ENCODE measurements at places on chromosomes 16 and 17. TPM values are rescaled to one million over a fixed set of nuclear protein-coding genes. Genes with fewer than 3 reads are reported as not detected.

Gene KRTAP4-16
- not detected for polyA plus RNA-seq

DNA sequence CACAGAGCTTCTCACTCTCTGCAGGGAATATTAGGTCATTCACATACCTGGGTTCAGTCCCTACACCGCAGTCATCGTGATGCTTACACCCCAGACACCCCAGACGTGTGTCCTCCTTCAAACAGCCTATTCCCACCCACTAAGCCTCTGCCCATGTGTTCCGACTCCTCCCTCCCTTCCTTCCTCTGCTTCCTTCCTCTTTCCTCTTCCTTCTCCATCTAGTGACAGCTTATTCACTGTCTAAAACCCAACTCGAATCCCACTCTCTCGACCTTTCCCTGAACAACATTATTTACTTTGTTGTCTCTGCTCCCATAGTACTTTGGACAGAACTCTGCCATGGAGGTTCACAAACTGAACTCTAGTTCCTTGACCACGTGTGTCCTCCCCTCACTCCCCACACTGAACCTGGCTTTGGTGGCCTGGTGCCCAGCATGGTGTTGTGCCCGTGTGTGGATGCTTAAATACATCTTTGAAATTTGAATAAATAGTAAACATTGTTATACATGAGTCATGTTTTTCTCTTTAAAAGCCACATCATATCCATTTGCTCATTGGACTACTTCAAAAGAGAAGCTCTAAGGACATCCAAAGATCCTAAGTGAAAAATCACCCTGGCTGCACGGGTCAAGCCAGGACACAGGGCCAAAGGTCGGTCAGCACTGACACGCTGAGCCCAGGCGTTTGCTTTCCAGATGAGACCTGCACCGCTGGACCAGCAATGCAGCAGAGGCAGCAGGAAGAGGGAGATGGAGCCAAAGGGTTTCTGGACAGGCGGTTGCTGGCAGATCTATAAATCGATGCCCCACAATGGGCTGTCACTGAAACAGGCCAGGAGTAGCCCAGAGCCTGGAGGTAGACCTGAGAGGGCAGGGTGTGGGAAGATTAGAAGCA is 14.1 kb upstream of the G6PC1 start:
- DNase-seq, result no peak

Gene TEKT5
- polyA plus RNA-seq, result not detected

Gene AOC3
- polyA plus RNA-seq, result 59.7 TPM

Gene TP53TG3C
- polyA plus RNA-seq, result not detected

DNA sequence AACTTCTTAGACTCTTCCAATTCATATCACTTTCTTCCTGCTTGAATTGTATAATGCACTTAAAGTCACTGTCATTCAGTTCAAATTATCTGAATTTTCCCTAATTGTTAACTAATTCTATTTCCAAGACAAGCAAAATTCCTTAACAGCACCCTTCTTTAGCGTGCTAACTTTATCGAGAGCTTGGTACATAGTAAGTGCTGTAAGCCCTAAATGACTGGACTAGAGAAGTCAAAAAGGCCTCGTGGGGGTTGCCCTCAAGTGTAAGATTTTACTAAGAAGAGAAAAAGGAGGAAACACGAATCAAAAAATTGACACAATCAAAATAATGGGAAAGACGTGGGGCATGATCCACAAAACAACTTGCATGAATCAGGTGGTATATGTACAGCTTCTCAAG is 11.3 kb downstream of the KANSL1 start:
- DNase-seq, result no peak

- no peak for DNase-seq
Measured at GRCh38 chr17:41107941-41108450, 2.8 kb downstream of the KRTAP4-9 start.

- DNase-seq, result no peak
Measured at GRCh38 chr17:36092230-36092629, 2.3 kb upstream of the CCL3 start.

DNA sequence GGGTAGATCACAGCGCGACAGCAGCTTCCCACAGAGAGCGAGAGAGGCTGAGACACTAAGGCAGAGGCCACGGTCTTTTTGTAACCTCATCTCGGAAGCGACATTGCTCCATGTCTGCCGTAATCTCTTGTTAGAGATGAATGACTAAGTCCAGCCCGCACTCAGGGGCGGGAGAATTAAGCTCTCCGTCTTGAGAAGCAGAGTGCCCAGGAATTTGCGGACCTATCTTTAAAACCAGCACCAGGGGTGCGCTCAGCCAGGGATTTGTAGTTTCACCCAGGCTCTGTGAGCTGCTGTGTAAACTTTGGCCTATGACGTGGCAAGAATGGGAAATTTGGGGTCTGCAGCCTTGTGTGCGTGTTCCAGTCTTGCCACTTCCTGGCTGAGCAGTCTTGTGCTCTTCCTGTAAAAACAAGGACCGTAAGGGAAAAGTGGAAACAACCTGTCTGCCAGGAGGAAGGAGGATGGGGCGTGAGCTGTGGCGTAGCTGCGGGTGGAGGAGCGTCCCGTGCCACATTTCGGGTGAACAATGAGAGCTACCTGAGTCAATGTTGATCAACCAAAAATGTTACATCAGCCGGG is 16.0 kb upstream of the JPH3 start:
- no peak for DNase-seq

DNA sequence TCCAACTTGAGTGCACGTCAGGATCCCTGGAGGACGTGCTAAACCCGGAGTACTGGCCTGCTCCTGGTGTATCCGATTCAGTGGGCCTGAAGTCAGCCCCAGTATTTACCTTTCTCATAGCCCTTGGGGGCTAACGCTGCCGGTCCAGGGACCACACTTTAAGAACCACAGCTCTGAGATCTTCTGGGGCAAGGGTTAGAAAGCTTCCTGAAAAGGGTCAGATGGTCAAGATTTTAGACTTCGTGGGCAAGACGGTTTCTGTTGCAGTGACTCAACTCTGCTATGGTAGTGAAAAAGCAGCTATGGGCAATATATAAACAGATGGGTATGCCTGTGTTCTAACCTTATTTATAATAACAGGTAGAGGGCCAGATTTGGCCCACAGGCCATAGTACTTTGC is 14.6 kb upstream of the USP10 start:
- DNase-seq, result no peak

- DNase-seq, result no peak
Measured at GRCh38 chr16:25868106-25868505, 176.3 kb downstream of the HS3ST4 start.

- no peak for DNase-seq
Measured at GRCh38 chr16:76385601-76386230, 108.5 kb downstream of the CNTNAP4 start.

Gene TLCD2
- polyA plus RNA-seq, result 7.2 TPM

GRCh38 chr16:50040018-50040417 is 15.0 kb downstream of the CNEP1R1 start:
- no peak for DNase-seq

DNA sequence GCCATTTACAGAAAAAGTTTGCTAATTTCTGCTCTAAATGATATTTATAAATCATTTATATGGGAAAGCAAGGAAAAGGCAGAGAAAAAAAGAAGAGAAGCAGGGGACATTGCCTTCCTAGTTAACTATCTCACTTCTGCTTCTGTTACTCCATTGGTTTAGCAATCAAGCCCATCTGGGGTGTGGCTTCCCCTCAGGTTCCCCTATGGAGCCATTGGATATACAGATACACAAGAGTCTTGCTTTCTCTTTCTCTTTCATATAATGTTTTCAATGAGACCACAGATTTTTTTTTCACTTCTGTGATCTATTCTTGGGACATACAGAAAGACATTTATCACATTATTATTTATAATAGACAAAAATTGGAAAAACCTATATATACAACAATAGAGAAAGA is 105.6 kb upstream of the TOM1L1 start:
- no peak for DNase-seq

DNA sequence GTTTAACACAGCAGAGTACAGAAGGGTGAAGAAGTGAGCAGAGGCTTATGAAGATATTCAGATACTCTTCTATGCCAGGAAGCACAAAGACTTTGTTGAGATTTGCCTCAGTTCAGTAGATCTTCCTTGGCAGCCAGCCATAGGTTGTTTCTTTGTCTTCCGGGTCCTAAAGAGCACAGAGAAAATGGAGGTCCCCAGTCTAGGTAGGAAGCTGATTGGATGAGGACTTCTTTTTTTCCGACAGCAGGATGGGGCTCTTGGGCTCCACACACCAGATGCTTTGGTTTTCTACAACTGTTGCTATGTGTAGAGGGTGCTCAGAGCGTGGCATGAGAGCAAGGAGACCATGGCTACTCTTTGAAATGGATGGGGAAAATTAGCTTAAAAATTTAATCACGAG is 8.3 kb upstream of the CDC6 start:
- no peak for DNase-seq

- DNase-seq, result no peak
Measured at GRCh38 chr16:88503374-88503770, 50.3 kb downstream of the ZFPM1 start.

GRCh38 chr16:2150418-2151187 is 2.2 kb downstream of the RAB26 start:
- DNase-seq, result no peak

DNA sequence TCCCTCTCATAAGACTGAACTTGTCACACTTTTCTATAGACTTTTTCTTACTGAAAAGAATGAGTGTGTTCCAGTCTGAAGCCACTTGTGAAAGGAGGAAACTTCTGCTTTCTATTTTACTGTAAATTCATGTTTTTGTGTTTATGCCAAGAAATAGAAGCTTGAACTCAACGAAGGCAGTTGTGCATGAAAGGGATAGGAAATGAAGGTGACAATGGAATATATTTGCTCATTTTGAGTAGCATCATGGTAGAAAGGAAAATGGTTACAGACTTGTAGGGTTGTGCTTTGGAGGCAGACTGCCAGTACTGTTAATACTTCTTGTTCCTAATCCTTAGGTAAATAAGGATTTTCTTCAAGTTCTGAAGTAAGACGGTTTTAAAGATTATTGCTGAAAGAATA is 8.1 kb downstream of the CLTC start:
- DNase-seq, result no peak

Gene PPL
- 4.8 TPM for polyA plus RNA-seq

DNA sequence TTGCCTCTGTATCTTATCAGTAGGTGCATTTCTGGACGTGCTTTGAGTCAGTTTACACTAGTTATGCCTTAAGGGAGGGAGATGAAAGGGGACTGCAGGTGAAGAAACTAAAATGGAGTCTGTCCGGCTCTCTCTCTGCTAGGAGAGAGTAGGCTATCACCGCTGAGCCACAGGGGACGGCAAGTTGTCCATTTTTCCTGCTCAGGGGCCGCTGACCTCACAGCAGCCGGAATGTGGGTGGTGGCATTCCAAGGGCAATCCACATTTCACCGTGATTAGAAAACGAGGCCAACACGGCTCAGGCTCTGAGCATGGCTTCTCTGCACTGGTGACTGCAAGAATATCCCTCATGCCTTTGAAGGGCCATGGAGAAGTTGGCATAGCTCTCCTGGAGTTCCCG is 19.0 kb upstream of the KLHDC4 start:
- peak; percentile 65 for DNase-seq

Gene MT1A
- 16.5 TPM for polyA plus RNA-seq

- no peak for DNase-seq
Measured at GRCh38 chr16:59111280-59111679, 377.2 kb upstream of the GOT2 start.

DNA sequence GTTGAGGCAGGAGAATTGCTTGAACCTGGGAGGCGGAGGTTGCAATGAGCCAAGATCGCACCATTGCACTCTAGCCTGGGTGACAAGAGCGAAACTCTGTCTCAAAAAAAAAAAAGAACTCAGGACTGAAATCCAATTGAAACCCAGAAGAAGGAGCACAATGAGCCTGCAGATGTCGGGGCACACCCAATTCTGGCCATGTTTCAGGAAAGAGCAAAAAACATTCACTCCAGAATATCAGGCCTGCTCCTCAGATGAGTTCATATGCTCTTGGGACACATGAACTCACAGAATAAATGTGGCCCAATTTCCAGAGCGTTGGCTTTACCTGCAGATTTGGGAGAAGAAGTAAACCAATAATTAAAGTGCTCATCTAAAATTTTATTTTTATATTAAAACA is 3.0 kb upstream of the CMTM2 start:
- no peak for DNase-seq

GRCh38 chr17:57152967-57153528 is 68.0 kb downstream of the AKAP1 start:
- DNase-seq, result no peak

- DNase-seq, result peak; percentile 28
Measured at GRCh38 chr17:43578699-43579565, 32.8 kb upstream of the ETV4 start.

- DNase-seq, result peak; percentile 60
Measured at GRCh38 chr17:64661726-64661975, 456 bp downstream of the SMURF2 start.

Gene BAIAP3
- 20.7 TPM for polyA plus RNA-seq

- DNase-seq, result peak; percentile 27
Measured at GRCh38 chr17:77045441-77046041, 95.2 kb upstream of the SEC14L1 start.

- no peak for DNase-seq
Measured at GRCh38 chr16:9114112-9114511, 22.7 kb downstream of the HAPSTR1 start.

Gene GFAP
- 3.2 TPM for polyA plus RNA-seq
